ENCODE measurements at places on chromosomes 5 and 9.

DNA sequence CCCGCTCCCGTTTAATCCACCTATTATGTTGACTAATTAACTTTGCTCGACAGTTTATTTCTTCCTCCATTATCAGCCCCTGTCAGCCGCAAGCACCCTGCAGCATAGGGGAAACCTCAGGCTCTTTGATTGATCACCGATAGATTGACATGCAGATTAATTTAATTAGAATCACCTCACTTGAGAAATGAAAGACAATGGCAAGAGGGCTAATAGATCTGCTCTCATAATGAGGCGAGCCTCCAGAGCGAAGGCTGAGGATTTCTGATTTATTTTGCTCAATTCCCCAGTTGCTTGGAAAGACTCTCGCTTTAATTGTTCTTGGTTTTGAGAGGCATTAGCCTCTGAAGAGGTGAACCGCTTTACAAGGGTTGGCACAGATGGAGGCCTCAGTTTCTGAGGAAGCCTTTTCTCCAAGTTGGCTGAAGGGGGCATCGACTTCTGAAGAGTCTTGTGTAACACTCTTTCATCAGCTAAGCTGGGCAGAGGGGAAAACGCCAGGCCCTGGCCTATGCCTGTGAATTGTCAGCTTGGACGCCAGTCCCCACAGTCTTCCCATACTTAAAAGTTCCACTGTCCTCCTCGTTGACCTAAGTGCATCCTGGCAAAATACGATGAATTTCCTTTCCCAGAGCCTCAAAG is 275.4 kb downstream of the EBF1 start:
- no peak for DNase-seq

- DNase-seq = no peak
Measured at GRCh38 chr5:109692852-109693251, 3.1 kb downstream of the MAN2A1 start.

DNA sequence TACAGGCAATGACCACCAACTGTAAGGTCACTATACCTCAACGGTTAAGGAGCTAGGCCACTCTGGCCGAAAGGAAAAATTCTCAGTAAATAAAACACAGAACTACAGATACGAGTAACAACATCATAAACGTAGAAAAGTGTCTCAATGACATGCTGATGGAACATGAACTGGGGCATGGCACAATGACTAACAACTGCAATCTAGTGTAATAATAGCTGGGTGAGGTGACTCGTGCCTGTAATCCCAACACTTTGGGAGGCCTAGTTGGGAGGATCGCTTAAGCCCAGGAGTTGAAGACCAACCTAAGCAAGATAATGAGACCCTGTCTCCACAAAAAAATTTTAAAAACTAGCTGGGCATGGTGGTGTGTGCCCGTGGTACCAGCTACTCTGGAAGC is 9.8 kb upstream of the RAPGEF6 start:
- no peak for DNase-seq

DNA sequence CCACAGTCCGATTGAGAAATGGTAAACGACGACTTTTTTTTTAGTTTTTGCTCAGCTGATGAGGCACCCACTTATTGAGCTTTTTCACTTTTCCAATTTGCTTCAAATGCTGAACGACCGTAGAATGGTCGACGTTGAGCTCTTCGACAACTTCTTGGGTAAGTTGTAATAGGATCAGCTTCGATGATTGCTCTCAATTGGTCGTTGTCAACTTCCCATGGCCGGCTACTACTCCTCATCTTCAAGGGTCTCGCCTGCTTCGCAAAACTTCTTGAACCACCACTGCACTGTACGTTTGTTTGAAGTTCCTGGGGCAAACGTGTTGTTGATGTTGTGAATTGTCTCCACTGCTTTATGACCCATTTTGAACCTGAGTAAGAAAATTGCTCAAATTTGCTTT is 35.7 kb downstream of the NSD1 start:
- DNase-seq = no peak

DNA sequence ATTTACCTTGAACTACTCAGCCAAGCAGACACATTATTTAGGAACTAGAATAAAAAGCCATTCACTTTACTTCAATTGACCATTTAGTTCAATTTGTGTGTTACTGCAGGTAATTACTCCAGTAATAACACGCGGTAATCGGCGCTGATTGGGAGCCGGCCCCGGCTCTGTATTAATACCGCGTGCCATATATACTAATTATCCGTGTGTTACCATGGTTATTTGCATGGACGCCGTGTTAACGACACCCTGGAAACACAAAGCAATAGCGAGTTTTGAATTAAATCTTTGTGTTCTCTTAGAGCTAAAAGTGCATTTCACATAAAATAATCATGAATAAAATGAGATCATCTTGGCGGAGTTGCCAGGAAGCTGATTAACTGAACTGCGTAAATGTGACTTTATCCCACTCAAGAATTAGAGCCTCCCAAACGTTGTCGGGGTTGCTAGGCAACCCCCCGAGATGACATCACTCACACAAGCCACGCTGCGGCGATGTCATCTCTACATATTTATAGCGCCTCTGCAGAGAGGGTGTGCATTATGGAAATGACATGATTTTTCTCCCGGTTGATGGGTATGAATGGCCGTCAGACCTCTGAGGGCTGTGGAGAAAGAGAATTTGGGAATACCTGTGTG is 41.4 kb upstream of the RNU6ATAC start:
- no peak for DNase-seq

GRCh38 chr9:27088981-27089380 is 20.0 kb upstream of the TEK start:
- DNase-seq = no peak

DNA sequence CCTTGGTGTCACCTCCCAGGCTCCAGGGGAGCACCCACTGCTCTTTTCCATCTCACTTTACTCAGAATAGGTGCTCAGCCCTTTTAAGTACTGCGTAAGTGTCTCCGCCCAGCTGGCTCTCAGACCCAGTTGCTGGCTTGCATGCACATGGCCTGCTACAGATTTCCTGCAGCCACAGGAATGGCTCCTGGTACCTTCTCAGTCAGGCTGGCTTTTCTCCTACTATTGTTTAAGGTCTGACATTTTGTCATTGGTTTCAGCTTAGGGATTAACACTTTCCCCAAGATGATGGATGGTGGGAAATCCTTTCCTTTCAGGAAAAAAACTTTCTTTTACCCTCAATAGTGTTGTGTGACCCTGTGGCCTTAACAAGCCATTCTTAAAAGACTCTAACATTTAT is 1652.3 kb upstream of the WWC1 start:
- DNase-seq = no peak

- DNase-seq = no peak
Measured at GRCh38 chr5:144788046-144788445, 617.4 kb downstream of the KCTD16 start.

GRCh38 chr9:134908524-134909309 is 9.0 kb downstream of the FCN1 start:
- no peak for DNase-seq

DNA sequence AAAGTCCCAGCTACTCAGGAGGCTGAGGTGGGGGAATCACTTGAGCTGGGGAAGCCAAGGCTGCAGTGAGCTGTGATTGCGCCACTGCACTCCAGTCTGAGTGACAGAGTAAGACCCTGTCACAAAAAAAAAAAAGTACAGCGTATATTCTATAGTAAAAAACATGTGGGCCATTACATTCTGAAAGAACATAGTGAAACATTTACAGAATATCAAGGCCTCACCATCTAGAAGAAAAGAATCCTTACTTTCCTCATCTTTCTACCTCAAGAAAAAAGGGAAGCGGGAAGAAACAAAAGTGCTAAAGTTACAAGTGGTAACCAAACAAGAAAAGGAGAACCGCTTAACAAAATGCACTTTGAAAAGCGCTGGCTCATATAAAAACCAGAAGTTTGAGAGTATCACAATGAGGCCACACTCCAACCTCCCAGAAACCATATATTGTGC is 5.7 kb upstream of the SYK start:
- DNase-seq = no peak
